ENCODE measurements at places on chromosomes 2 and 18.

- no peak for DNase-seq
Observed at GRCh38 chr2:237364655-237365054, 49.3 kb downstream of the COL6A3 start.

GRCh38 chr2:9805435-9806297 is 37.6 kb upstream of the TAF1B start:
- DNase-seq, result no peak

DNA sequence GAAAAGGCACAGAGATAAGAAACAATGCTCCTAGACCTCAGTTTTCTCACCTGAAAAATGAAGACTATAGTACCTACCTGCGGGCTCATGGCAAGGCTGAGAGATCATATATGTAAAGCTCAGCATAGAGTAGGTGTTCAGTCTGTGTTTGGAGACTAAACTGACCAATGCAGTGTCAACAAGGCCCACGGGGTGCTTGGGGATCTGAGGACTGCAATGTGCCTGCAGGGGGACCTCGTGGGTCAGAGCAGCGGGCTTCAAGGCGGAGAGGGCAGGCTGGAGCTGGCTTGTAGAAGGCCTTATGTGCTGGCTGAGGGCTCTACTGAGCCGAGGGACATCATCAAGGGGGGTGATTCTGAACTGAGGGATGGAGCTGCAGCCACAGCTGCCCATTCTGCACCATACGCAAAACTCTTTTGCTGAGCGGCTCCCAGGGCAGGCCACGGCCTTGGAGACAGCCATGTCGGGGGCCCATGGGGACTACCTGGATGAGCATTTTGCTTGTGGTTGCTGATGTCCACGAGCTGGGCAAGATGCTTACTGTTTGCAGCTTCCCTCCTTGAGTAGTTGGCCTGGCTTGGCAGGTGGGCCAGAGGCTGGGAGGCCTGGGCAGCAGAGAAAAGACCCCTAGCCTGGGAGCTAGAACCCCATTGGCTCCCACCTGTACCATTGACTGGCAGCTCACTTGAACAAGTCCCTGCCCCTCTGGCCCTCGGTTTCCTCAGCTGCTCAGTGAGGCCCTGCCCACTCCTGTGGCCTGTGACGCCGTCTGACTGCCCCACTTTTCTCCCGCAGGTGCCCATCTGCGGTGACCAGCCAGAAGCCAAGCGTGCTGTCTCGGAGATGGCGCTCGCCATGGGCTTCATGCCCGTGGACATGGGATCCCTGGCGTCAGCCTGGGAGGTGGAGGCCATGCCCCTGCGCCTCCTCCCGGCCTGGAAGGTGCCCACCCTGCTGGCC is 23.5 kb downstream of the STEAP3 start:
- DNase-seq, result no peak

- no peak for DNase-seq
Observed at GRCh38 chr18:41936471-41937134, 18.4 kb upstream of the PIK3C3 start.

GRCh38 chr2:121456325-121456724 is 74.4 kb upstream of the RNU4ATAC start:
- DNase-seq, result no peak

GRCh38 chr18:63775166-63775730 is at the start of gene SERPINB7:
SERPINB7 (plus strand) TSS chr18:63775418; CDS start chr18:63782373, 6,955 bp downstream.
- no peak for DNase-seq

DNA sequence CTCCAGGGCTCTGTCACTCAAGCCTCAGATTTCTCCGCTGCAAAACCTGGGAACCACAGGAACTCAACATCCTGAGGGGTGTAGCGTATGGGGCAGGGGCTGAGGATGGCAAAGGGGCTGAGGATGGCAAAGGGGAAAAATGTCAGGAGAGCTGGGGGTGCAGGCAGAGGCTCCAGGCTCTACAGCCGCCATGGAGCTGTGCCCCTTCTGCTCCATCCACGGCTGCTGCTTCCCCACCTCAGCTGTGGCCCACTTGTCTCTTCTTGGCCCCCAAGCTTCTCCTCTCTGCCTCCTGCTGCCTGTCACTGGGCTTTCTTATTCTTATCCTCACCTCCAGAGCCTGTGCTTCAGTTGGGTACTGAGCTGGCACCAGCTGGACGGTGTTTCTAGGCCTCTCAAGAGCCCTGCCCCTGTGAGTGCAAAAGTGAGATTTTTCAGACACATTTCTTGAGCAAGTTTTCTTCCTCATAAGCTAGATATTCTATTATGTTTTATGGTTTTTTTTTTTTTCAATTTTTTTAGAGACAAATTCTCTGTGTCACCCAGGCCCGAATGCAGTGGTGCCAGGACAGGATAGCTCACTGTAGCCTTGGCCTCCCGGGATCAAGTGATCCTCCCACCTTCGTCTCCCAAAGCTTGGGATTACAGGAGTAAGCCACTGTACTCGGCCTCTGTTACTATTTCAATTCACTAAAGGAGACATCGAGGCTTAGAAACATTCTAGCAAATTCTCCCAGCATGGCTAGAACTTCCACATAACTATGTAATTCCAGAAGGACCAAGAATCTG is 49.0 kb downstream of the MARCO start:
- no peak for DNase-seq

DNA sequence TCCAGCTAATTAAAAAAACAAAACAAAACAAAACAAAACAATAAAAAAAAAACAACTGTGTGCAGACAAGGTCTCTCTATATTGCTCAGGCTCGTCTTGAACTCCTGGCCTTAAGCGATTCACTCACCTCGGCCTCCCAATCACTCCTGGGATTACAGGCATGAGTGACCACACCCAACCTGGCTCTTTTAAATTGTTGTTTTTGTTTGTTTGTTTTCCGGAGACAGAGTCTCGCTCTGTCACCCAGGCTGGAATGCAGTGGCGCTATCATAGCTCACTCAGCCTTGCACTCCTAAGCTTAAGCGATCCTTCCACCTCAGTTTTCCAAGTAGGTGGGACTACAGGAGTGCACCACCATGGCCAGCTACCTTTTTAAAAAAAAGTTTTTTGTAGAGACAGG is 201.6 kb downstream of the EN1 start:
- DNase-seq, result no peak

DNA sequence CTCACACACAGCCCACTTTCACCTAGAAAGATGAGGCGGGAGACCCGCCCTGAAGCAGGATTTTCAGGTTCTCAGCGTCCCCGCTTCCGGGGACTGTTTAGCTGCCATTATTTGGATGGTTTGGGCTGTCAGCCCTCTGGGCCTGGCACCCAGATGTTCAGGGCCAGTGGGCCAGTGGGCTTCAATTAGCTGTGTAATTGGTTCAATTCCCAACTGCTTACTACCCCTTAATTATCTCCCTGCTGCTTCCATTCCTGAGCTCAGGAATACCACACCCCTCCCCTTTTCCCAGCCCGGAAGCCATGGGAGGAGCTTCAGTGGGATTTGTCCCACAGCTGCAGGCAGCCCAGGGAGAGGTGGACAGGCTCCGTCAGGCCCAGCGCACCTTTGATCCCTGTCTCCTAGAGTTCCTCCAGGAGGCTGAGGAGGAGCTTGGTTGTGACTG is 114.1 kb upstream of the MYCN start:
- no peak for DNase-seq

GRCh38 chr2:228999326-228999725 is 271.8 kb downstream of the PID1 start:
- DNase-seq, result no peak

GRCh38 chr2:185074156-185074555 is 475.8 kb downstream of the ZNF804A start:
- DNase-seq, result no peak

- no peak for DNase-seq
Observed at GRCh38 chr2:8315531-8316165, 366.2 kb upstream of the ID2 start.

DNA sequence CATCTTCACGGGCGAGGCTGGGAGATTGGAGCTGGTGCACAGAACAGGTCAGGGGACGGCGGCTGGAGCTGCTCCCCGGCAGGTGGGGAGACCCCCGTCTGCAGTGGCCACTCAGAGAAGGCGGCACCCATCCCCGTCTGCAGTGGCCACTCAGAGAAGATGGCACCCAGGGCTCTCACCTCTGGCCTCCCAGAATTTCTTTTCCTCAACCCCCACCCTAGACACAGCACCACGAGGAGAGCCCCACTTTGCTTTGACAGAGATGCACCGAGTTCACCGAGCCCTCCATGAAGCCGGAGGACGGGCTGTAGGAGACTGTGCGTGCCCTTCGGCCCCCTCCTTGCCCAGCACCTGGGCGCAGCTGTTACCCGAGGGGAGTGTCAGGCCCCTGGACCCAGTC is 201.6 kb upstream of the SALL3 start:
- no peak for DNase-seq

DNA sequence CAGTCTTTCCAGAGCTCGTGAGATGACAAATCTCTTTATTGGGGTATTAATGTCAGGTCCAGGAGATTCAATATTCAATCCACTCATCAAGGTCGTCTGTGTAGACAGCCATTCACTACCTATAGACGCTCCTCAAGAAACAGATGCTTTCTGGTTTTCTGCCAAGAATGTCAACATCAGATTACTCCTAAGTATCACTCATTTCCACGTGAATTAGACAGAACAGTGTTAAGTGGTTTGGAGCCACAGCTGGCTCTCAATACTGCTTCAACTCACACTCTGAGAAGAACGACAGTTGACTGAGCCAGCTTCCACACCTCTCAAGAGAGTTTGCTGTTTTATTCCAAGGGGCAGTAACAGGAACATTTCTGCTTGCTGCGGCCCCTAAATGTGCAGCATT is 113.5 kb upstream of the NEDD4L start:
- no peak for DNase-seq

GRCh38 chr18:10431680-10432079 is 22.8 kb upstream of the APCDD1 start:
- DNase-seq, result no peak

GRCh38 chr2:12196495-12196894 is 450.1 kb downstream of the LPIN1 start:
- DNase-seq, result no peak

DNA sequence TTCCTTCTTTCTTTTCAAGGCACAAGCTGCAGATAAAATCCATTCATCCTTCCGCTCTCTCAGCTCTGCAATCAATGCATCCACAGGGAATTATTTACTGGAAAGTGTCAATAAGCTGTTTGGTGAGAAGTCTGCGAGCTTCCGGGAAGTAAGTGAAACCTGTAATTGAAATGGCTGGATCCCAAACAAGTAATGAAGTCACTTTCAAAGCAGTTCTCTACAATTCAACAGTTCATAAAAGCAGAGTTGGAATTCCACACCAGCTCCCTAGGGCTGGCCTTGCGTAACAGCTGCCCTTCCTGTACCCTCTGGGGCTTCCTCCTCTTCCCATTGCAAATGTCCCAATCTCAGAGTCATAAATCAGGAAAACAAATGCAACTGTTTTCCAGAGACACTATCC is 9.6 kb downstream of the SERPINB2 start:
- DNase-seq, result no peak

DNA sequence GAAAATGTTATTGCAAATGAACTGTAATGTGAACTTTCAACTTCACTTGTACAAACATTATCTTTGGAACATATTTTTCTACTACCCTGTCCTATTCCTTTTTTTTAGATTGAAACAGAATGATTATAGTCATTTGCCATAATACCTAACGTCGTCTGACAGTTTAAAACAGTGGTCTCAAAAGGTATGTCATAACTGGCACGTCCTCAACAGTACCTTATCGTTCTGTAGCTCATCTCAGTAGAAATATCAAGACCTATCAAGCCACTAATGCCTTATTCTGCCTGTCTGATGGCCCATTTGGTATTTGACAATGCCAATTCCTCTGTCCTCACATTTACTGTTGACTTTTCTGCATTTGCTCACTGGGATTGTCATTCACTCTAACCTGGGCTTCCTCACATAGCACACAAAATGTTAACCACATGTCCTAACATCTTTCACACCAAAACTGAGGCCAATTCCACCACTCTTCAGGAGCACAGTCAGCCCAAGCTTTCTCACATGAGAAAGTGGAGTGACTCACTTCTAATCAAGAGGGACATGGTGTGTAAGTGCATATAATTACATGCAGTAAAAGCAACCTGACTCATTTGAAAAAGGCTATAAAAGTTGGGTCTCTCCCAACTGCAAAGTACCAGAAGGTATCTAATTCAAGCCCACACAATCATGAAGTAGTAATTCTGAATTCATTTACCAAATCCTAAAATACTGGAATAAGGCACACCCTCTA is 34.8 kb downstream of the DNER start:
- no peak for DNase-seq

- no peak for DNase-seq
Observed at GRCh38 chr2:105641389-105641811, 103.3 kb upstream of the NCK2 start.

- DNase-seq, result no peak
Observed at GRCh38 chr2:64737547-64737946, 83.8 kb upstream of the SERTAD2 start.

- peak; percentile 37 for DNase-seq
Observed at GRCh38 chr2:73896362-73897239, 3.8 kb downstream of the ACTG2 start.

DNA sequence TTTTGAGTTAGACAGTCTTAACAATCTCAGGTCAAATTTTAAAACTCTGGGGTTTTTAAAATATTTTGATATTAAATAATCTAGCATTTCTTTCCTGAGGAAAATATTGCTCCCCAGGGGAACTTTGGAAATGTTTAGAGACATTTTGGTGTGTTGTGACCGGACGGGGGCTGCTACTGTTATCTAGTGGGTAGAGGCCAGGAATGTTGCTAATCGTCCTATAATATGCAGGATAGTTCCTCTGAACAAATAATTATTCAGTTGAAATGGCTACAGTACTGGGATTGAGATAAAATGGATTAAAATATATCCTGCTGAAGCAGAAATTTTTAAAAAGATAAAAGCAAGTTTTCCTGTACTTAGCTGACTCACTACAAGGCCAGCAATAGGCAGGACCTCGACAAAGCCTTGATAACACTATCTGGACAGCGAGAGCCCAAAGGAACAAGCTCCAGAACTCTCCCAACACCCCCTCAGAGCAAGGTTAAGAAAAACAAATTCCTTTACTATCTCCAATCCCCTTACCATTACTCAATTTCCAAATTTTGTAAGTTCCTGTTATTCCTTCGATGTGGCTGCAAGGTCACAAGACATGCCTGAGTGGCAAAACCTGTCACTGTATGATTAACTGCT is 1407.4 kb downstream of the SUCLG1 start:
- no peak for DNase-seq

- peak; percentile 72 for DNase-seq
Observed at GRCh38 chr2:70440621-70441020, 113.0 kb downstream of the TGFA start.

- no peak for DNase-seq
Observed at GRCh38 chr18:40272630-40273231, 1682.3 kb upstream of the PIK3C3 start.

GRCh38 chr2:190318931-190319554 is 583 bp downstream of the HIBCH start:
- DNase-seq, result no peak

DNA sequence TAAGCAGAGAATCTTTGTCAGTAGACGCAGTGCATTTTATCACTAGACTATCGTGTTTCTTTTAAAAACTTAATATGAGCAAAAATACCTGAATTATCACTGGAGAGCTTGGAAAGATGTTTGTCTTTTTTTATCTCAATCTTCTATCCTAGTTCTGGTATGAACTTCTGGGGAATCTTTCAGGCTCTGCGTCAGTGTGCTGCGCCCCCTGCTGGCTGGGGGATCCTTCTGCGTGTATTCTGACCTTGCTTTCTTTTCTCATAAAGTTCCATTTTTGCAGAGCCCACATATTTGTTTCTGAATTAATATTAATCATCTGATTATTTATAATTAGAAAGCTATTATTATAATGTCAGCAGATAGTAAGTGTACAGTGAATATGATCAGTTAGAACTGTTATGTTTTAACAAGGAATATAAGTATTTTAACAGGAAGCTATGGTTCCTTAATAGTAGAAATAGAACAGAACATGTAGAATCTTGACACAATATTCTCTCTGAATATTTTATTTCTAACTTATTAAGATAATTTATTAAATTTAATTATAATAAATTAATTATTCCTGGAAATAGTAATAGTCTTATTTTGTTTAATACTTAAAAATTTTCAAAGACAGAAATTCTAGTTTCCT is 945.0 kb upstream of the CRIM1 start:
- DNase-seq, result peak; percentile 4
